ENCODE measurements at places on chromosomes 6 and 20. TPM values are rescaled to one million over a fixed set of nuclear protein-coding genes. Genes with fewer than 3 reads are reported as not detected.

Gene SOBP
- polyA plus RNA-seq: 13.9 TPM

Gene SMLR1
- 0.28 TPM for polyA plus RNA-seq

Gene KHDC1
- polyA plus RNA-seq: 8.5 TPM

Gene ENPP4
- polyA plus RNA-seq: 13.0 TPM

Gene CCDC170
- polyA plus RNA-seq: 9.5 TPM

Gene TNXB
- 78.2 TPM for polyA plus RNA-seq

Gene CGAS
- 0.58 TPM for polyA plus RNA-seq

Gene PRR18
- polyA plus RNA-seq: 0.16 TPM

Gene APOBEC2
- polyA plus RNA-seq: 8.5 TPM

Gene TMEM151B
- polyA plus RNA-seq: 1.3 TPM

Gene FUCA2
- 25.3 TPM for polyA plus RNA-seq

Gene OOEP
- 24.8 TPM for polyA plus RNA-seq

Gene LKAAEAR1
- polyA plus RNA-seq: 6.6 TPM

Gene FUT9
- not detected for polyA plus RNA-seq

Gene PLA2G7
- 2.1 TPM for polyA plus RNA-seq

Gene NCOA7
- 7.5 TPM for polyA plus RNA-seq

Gene DEF6
- 29.5 TPM for polyA plus RNA-seq

Gene STMND1
- polyA plus RNA-seq: 5.8 TPM
